ENCODE measurements at places on chromosomes 7 and 10.

DNA sequence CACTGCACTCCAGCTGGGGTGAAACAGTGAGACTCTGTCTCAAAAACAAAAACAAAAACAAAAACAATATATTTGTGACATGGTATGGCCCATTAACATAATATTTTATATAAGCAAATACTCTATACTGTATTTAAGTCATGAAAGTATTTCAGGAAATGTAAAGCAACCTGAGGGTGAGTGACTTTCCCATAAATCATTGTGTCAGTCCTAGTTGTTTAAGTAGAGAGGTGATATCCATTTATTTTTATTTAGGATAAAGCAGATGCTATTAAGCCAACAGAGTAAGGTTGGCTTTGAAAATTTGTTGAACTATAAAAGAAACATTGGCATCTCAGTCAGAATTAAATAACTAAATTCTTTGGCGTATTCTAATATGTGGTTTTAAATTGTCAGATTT is 60.5 kb downstream of the MKLN1 start:
- DNase-seq = no peak

GRCh38 chr10:126448091-126448490 is 59.8 kb upstream of the ADAM12 start:
- no peak for DNase-seq

GRCh38 chr7:42226354-42226941 is 10.6 kb downstream of the GLI3 start:
- no peak for DNase-seq

- DNase-seq = no peak
Observed at GRCh38 chr10:101575580-101576210, 12.4 kb downstream of the POLL start.

GRCh38 chr7:71350680-71351079 is 218.7 kb downstream of the GALNT17 start:
- no peak for DNase-seq

DNA sequence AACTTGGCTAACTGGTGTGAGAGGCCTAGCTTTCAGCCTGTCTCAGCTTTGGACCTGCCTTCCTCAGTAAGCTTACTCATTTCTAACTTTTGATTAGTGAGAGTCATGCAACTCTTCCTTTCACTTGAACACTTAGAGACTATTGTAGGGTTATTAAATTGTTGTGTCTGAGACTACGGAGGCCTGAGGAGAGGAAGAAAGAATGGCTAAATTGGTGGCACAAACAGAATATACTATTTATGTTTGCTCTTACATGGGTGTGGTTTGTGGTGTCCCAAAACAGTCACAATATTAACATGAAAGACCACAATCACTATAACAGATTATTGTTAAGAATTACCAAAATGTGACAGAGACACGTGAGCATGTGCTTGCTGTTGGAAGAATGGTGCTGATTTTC is 82.1 kb downstream of the TRIM24 start:
- peak; percentile 37 for DNase-seq

- no peak for DNase-seq
Observed at GRCh38 chr10:94038024-94038423, 44.3 kb downstream of the PLCE1 start.

DNA sequence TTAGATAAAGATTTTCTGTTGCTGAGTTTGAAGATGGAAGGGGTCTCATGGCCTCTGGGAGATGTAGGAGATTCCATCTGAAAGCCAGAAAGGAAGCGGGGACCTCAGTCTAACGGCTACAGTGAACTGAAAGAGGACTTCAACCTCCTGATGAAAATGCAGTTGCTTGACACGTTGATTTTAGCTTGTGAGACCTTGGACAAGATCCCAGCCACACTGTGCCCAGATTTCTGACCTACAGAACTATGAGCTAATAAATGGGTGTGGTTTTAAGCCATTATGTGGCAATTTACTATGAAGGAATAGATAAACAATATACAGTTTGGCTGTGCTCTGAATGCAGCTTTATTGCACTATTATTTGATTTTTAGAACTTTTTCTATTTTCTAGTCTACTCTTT is 342.3 kb upstream of the SEMA3D start:
- no peak for DNase-seq

GRCh38 chr10:45558425-45558824 is 114.1 kb downstream of the ZFAND4 start:
- no peak for DNase-seq

DNA sequence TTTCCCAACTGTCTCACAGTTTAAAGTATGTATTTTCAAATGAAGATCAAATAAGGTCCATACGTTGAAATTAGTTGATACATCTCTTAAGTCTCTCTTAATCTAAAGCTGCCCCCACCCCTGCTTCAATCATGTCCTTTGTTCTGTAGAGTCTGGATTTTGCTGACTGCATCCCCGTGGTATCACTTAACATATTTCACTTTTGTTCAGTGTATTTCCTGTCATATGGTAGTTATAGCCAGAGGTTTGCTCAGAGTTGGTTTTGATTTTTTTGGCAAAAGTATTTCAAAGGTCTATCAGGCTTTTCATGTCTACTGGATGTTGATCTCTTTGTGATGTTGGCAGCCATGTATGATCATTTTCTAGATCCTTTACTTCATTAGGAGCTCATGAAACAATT is 54.4 kb upstream of the ARID5B start:
- DNase-seq = no peak

All from T-helper 1 cell (primary cell).